ENCODE measurements at places on chromosomes 1 and 21.
A peak's percentile ranks its signal among the peaks of the same experiment; 100 is the strongest.

DNA sequence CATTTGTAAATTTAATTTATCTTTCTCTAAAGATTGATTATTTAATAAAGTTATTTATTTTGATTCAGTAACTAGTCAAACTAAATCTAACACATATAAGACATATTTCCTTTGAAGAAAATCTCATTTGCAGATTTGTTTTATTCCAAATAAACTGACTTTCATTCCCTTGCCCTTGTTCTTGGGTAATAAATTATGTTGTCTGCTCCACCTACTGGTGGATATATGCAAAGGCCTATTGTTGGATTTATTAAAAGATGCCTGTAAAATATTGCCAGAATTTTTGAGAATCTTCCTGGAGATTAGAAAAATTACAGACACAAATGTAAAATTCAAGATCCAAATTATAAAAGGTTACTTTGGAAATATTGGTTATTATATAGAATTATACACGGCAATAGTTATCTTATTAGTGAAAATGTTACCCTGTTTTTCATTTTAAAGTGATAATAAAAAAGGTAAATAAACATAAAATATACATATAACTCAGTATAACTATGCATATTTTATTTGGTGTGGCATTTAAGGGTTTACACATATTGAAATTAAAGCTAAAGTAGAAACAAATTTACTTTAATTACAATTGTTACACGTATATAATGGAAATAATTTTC is 116.1 kb downstream of the SPATA17 start:
- DNase-seq: no peak

DNA sequence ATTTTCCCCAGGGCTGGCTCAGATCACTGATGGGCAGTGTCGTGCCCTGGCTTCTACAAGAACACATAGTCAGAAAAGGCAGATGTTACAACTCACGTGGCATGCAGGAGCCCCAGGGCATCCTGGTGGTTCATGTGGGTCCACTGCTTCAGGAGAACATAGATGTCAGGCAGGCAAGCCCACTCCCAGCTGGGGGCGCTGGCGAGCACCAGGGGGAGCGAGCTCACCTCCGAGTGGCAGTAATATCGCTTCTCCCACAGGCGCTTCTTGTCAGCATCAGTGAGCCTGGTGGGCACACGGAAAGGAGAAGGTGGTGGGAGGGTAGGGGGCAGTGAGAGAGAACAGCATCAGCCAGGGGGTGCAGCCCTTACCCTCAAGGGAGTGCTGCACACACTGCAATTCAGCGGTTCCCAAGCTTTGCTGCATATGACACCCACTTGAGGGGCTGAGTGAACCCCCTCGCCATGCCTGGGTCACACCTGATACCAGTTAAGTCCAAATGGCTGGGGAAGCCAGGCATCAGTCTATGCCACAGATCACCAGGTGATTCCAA is 34.3 kb upstream of the PPP1R15B start:
- DNase-seq: peak; percentile 44

- DNase-seq: no peak
These were observed 71.4 kb upstream of the HSPA13 start for GRCh38 chr21:14454016-14455009.

- DNase-seq: no peak
These were observed 42.6 kb downstream of the KIRREL1 start for GRCh38 chr1:158035976-158036583.

DNA sequence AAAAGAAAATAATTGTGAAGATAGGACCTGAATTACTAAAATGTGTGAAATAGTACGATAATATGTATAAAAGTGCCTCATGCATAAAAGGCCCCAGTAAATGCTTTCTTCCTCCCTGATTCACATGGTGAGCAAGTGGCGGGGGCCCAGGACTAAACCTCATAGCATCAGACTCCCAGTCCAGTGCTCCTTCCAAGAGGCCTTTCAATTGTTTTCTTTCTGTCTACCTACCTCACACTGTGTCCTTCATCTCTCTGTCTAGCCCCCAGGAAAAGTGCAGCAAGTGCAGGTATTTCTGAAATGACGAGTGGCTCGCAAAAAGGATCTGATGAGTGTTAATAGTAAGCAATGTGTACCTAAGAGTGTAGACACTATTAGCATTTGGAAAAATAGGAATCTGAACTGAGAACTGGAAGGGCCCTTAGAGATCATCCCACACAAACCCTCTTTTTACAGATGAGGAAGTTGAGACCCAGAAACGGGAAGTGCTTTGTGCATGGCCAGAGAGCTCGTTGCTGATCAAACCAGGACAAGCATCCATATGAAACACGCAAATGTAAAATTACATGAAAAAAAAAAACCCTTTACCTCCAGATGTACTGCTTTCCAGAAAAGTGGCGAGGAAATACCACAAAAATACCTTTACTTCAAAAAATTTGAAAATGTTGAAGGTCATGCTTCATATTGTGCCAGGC is 118.2 kb upstream of the HOOK1 start:
- no peak for DNase-seq

GRCh38 chr1:27292106-27292505 is 29.9 kb upstream of the TMEM222 start:
- no peak for DNase-seq

DNA sequence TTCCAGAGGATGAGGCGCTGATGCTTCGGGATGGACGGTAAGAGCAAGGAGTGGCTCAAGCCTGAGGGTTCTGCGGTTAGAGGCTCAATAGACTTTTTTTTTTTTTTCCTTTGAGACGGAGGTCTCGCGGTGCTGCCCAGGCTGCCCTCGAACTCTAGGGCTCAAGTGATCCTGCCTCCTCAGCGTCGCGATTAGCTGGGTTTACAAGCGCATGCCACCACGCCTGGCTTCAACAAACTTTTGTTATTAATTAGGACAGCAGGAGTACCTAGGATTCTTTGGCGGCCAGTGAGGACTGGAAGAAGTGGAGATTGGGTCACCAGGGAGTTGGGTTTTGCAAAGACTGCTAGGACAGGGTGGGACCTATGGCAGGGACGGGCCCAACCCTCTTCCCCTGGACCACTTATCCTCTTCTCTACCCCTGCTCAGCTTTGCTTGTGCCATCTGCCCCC is 587 bp downstream of the SCNM1 start:
- DNase-seq: no peak

GRCh38 chr21:36077758-36078157 is 7.9 kb downstream of the CBR1 start:
- DNase-seq: no peak

- no peak for DNase-seq
These were observed 570.1 kb upstream of the CXADR start for GRCh38 chr21:16942703-16943102.

- DNase-seq: no peak
These were observed 20.6 kb downstream of the STUM start for GRCh38 chr1:226568975-226569741.

DNA sequence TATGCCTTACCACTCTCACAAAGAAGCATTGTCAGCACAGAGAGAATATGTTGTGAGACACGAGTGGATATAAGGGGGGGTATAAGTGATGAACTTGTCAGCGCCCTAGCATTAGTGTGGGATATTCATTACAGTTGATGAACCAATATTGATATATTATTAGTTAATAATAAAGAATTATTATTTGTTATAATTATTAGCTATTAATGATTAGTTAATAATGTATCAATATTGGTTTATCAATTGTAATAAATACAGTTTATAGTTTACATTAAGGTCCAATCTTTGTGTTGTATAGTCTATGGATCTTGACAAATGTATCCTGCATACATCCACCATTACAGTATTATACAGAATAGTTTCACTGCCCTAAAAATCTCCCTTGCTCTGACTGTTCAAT is 120.2 kb upstream of the NCAM2 start:
- no peak for DNase-seq

DNA sequence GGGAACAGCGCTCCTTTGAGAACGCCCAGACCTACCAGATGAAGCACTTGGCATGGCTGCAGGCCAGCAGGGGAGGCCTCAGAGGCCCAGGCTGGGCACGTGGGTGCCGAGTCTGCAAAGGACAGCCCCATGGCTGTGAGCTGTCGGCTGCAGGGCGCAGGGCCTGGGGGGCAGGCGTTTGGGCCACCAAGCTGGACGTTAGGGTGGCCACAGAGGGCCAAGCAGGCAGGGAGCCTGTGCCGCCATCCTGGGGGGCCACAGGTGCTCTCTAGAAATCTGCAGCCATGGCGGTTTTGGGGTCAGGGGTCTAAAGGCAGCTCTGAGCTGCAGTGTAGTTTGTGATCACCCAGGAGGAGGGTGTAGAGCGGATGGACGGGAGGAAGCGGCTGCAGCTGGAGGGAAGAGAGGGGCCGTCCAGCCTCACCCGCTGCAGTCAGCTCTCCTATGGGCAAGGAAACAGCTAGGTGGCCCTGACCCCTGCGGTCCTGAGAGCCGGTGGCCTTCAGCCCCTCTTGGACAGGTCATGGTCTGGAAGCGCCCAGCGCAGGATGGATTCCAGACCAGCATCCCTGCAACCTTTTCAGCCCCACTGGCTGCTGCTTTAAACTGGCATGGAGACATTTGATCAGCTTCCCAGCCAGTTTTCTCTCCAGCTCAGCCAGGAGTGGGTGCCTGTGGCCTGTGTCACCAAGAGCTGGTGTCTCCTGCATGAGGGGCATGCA is 11.0 kb downstream of the IBA57 start:
- no peak for DNase-seq

- no peak for DNase-seq
These were observed 40.4 kb downstream of the HUNK start for GRCh38 chr21:31913182-31913608.

DNA sequence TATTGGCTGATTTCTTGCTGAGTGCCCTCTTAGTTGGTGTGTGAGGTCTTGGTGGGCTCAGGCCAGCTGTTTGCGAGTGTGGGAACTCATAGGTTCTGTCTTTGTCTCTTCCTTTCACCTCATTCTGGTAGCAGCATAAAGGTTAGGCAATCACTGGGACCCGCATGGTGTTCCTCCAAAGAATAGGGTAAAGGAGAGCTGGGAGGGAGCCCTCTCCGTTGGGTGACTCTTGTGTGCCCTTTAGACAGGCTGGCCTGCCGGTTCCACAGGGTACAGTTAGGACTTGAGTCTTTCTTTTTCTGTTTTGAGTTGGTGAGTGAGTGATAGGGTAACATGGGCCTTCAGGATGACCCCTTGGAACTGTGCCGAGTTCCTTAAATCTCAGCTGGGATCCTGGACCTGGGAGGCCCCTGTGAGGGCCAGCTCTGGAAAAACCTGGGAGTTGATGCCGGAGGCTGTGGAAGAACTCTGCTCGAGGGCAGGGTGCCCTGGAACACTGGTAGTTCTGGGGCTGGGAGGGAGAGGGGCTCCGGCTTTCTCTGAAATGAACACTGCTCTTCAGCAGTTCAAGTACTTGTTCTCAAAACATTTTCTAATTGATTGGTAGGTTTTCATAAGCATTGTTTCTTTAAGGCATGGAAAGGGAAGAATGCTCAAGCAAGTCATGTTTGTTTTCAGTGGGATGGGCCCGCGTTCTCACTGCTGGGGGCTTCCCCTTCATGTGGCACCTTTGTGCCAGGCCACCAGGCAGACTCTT is 2.1 kb upstream of the THAP3 start:
- no peak for DNase-seq

- no peak for DNase-seq
These were observed 8.4 kb upstream of the VCAM1 start for GRCh38 chr1:100710906-100711682.

- no peak for DNase-seq
These were observed 378.9 kb upstream of the RUNX1 start for GRCh38 chr21:35428001-35428320.

- no peak for DNase-seq
These were observed 664.7 kb upstream of the NEGR1 start for GRCh38 chr1:72946903-72947499.

DNA sequence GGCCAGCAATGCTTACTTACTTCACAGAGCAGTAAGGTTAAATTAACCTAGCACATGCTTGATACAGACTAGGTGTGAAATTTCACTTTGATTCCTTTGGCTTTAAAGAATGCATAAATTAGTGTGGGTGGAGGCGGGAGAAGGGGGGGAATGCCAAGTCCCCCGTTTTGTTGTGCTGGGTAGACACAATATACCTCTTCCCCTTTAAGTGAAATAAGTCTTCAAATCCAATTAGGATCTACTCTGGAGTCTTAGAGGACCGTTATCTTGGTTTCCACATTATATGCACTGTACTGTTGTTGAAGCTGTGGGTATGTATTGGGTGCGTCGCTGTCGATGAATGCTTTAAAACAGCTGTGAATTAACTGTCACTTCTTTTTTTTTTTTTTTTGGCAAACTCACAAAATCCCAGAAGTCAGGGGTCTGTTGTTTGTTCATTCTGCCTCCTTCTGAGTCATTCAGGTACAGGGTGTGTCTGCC is 1.6 kb upstream of the S1PR1 start:
- no peak for DNase-seq

- DNase-seq: no peak
These were observed 442.9 kb downstream of the PTPRC start for GRCh38 chr1:199081739-199082138.

GRCh38 chr1:216890871-216891270 is 167.6 kb upstream of the ESRRG start:
- no peak for DNase-seq

DNA sequence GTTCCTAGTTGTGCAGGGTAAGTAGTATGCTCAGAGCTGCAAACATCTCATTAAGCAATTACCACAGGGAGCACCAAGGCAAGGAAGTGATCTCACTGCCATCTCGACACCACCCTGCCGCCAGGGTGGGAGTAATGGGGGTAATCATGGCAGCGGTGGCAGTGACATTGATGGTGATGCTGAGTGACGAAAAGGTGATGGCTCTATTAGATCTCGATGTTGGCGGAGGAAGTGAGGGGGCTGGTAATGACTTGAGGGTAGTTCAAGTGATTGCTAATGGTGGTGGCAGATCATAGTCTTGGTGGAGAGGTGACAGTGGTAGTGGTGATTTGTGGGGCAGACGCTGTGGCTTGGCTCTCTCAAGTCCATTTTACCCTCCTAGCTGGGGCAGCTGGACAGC is 25.4 kb upstream of the TENT5B start:
- DNase-seq: no peak

- peak; percentile 71 for DNase-seq
These were observed 1.1 kb downstream of the ARHGAP30 start for GRCh38 chr1:161068306-161069234.

GRCh38 chr1:228292609-228292911 is 84.7 kb downstream of the OBSCN start:
- no peak for DNase-seq

GRCh38 chr1:178496410-178497135 is at the start of gene CLEC20A:
Gene CLEC20A, minus strand, starts transcription at chr1:178496964. Its CDS starts 25 bp downstream, at chr1:178496939.
- DNase-seq: no peak

DNA sequence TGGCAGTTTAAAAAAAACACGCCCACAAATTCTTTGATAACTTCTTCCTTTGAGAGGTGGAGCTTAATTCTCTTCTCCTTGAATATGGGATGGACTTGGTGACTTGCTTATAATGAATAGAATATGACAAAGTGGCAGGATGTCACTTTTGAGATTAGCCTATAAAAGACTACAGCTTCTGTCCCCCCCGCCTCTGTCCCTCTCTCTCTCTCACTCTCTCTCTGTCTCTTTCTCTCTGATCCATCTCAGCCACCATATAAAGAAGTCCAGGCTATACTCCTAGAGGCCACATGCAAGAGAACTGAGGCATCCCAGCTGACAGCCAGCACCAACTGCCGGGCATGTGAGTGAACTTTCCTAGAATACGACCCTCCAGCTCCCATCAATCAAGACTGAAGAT is 7.7 kb upstream of the DMBX1 start:
- DNase-seq: no peak
